ENCODE measurements at places on chromosomes 4 and X.

- no peak for DNase-seq
These were observed 126.2 kb downstream of the KLHL13 start for GRCh38 chrX:117990438-117990837.

- peak; percentile 28 for DNase-seq
These were observed 60.9 kb downstream of the IRF2 start for GRCh38 chr4:184413261-184414046.

DNA sequence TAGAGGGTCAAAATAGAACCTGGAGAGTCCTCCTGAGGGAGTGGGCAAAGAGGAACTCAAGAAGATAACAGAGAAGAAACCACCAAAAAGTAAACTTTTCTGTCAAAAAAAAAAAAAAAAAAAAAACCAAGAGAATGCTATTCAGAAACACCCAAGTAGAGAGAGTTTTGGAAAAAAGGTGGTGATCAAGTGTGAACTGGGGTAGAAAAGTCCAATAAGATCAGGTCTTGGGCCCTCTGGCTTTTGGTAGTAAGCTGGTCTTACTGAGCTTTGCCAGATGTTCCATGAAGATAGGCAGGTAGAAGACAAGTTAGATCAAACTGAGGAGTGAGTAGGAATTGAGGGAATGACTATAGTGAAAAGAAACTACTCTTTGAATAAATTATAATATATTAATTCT lies 167.5 kb downstream of the COL25A1 start:
- DNase-seq = no peak

- no peak for DNase-seq
These were observed 159.1 kb upstream of the HS3ST1 start for GRCh38 chr4:11587797-11588196.

DNA sequence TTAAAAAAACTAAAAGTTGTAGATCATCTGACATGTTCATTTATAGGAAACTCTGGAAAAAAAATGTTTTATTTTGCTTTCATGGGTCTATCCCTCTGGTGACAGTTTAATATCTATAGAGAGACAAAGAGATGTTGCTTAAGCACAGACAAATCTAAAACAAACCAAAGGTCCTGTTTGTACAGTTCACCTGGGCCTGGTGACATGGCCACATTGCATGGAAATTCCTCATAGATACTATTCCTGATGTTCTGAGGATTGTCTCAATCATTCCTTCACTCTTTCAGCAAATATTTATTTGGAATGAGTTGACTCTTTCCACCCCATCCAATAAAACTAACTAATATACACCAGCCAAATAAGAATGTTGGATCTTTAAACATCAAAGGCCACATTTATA lies 259.1 kb upstream of the NOCT start:
- no peak for DNase-seq

- no peak for DNase-seq
These were observed 726.9 kb downstream of the GRID2 start for GRCh38 chr4:93030670-93031069.

- no peak for DNase-seq
These were observed 25.9 kb downstream of the HAND2 start for GRCh38 chr4:173504181-173504503.

DNA sequence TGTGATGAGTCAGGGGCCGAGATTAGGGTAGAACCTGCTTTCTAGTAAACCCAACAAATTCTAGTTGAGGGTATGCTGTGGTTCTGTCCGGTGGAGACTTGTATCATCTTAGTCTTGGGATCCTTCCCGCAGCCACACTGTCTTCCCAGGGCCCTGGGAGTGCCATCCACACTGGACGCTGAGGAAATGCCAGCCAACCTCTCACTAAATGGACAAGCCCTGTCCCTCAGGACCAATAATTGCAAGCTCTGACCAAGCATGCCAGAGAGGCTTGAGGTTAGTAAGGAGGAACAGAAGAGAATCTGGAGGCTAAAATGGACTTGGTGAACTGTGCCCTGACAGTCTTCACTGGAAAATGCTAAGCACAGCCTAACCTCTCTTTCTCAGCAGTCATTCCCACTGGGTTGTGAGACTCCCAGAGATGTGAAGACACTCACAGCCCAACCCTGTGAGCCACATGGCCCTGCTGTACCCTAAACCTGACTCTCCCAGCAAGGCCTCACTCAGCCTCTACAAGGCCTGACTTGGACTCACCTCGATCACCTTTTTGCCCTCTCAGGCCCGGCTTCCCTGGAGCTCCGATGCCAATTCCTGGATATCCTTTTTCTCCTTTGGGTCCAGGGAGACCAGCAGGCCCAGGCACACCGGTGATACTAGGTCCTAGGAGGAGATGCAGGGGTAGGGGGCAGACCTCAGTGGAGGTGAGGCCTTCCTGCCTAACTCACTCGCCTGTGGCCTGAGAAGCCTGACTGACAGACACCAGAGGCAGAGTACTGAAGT lies 77.6 kb downstream of the ATG4A start:
- DNase-seq = no peak

- peak; percentile 44 for DNase-seq
These were observed 49.8 kb downstream of the TBCK start for GRCh38 chr4:106266201-106266600.

GRCh38 chr4:85889314-85889713 lies 414.4 kb downstream of the ARHGAP24 start:
- DNase-seq = no peak

- DNase-seq = no peak
These were observed 8.2 kb upstream of the TMA16 start for GRCh38 chr4:163486321-163486720.

- DNase-seq = no peak
These were observed 72.1 kb upstream of the SPANXC start for GRCh38 chrX:141314441-141314840.

- no peak for DNase-seq
These were observed 1250.7 kb downstream of the RAPGEF2 start for GRCh38 chr4:160353548-160353947.

- DNase-seq = no peak
These were observed 90.8 kb downstream of the AASDH start for GRCh38 chr4:56296526-56296925.

DNA sequence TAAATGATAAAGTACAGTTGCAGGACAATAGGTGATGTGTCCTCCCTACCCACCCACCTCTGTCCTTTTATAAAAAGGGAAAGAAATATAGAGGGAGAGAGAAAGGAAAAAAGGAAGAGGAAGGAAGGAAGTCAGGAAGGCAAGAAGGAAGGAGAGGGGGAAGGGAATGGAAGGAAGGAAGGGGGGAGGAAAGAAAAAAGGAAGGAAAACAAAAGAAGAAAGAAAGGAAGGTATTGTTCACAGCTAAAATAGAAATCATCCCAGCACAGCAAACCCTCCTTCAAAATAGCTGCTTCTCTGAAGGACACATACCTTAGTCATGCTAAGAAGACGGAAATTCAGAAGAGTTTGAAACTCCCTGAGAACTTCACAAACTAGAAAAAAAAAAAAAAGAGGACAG lies 8.4 kb downstream of the NKX6-1 start:
- DNase-seq = no peak

GRCh38 chr4:95550115-95550987 lies 1.6 kb upstream of the UNC5C start:
- no peak for DNase-seq

DNA sequence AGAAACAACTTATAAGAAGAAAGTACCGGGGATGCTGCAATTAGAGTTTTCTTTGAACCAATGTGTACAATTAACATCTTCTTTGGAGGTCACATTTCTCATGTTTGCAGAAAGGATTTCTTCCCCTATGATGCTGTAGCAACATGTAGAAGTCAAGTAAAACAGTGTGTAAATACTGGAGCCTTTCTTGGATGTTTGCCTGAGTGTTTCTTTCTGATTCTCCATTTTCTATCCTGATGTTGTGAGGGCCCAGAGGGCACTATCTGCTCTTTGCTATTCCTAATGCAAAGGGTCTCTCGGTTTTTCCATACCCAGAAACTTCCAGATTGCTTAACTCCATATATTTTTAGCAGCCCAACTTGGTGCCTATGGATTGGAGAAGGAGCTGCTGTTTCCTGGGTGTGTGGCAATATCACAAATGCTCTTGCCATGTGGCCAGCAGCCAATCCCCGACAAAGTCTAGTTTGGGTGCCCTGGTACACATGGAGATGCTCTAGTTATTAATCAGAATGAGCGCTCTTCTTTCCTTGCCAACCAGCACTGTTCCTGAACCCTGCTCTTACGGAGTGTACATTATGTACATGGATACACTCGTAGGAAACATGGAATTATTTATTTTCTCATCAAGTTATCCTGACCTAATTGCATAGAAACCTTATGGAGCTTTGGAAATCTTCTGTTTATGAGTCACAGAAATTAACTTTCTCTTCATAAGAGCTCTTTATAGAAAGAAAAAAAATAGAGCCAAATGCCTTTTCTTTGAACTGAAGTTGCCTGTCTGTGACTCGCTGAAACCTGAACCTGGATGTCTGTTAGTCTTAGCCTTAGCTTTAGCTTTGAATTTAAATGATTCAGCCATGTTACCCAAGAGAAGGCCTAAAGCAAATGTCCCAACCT lies 67.0 kb upstream of the GPC4 start:
- DNase-seq = no peak

GRCh38 chrX:97847885-97848679 lies 964.4 kb downstream of the RPA4 start:
- no peak for DNase-seq

DNA sequence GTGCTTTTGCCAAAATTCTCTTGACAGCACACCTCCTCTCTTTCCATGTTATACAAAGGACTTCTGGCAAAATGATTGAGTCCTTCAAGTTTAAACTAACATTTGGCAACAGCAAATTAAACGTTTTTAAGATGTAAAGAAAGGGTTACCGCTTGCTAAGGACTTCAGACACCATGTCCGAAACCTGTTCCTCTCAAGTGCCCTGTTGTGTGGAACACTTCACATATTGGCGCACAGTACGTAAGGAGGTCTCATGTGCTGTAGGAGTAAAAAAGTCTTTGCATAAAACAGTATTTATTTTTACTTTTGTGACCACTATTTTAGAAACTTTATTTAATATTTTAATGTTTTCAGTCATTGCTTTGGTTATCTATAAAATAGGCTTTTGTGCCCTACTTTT lies 33.7 kb upstream of the HPRT1 start:
- DNase-seq = no peak

- DNase-seq = no peak
These were observed 44.7 kb downstream of the DDX60 start for GRCh38 chr4:168273838-168274237.

DNA sequence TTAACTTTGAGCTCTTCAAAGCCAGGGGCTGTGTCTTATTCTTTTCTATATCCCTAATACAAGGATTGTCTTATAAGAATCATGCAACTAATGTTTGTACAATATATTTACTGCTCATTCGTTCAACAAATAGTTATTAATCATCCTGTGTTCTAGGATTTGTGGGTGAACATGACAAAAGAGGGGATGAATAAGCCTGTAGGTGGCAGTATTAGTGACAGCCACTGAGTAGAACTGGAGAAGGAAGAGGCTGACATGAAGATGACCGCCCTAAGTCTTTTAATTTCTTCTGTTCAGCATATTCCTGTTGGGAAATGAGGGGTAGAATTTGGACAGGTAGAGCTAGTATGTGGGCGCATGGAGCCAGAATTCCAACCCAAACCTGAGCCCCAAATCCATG lies 11.9 kb upstream of the LINC00632 start:
- no peak for DNase-seq

- DNase-seq = no peak
These were observed 237 bp downstream of the ANKRD17 start for GRCh38 chr4:73258436-73258685.
